Cerebellar nuclear complex (tissue), 1 donor: ENCODE measurements at places on chromosomes 7 and 10.

- no peak for DNase-seq
Observed at GRCh38 chr7:47375121-47375938, 206.6 kb downstream of the TNS3 start.

DNA sequence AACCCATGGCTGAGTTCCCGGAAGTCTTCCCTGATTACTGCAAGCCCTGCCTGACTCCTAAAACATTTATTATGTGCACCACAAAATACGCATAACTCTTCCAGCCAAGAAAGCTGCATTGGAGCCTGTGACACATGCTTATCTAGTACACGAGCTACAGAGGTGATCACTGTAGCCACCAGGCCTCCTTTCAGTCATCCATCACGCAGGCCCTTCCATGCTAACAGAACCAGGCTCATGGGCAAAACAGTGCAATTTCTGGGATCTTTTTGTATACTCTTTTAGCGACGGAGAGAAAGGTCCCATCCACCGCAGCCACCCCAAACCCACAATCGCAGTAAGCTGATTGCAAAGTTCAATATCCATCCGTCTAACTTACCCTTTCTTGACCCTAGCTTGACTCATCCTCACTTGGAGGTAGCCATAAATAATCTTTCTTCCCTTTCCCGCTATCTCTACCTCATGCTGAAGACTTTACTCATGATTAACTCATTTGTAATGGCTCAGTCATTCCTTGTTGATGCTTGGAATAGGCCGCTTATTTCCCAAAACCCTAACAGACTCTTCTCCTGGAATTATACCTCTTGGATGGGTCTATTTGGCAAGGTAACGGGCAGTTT is 1203.5 kb downstream of the TYW1 start:
- DNase-seq, result no peak

DNA sequence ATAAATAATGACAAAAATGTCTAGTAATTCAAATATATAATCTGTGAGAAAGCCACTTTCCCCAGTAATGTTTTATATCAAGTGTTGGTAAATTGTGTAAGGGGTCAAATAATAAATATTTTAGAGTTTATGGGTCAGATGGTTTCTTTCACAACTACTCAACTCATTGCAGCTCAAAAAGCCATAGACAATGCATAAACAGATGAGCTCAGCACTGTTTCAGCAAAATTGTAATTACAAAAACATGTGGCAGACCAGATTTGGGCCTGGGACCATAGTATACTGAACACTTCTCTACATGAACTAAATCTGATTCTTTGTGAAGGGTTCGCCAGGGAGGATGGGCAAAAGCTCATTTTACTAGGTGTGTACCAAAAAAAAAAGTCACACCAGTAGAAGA is 460.8 kb downstream of the NRG3 start:
- no peak for DNase-seq

GRCh38 chr10:71767420-71768035 is 5.8 kb downstream of the VSIR start:
- DNase-seq, result no peak

DNA sequence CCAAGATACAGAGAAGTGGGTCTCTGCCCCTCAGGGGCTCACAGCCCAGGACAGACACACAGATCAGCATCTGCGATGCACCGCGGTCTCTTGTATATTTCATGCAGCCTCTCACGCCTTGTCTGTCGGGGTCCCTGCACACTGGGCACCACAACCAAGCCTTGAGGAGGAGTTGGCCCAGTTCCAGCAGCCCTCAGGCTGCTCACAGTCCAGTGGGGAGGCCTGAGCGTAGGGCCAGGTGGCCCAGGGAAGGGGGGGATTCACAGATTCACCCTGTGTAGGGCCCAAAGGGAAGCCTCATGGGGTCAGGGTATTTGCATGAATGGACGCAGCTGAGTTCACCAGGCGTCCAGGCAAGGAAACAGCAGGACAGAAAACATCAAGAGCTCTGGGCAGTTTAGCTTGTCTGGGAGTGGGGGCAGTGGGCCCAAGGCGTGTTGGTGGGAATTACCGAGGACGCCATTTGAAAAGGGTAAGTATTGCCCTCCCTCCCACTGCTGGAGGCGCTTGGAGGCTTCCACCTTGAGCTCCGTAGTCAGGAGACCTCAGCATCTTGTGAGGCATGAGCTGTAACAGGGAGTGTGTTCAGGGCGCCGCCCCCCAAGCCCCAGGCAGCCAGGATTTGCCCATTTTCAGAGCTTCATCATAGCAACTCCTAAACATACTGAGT is 129.1 kb upstream of the CHST15 start:
- no peak for DNase-seq

GRCh38 chr7:106609416-106609815 is 51.5 kb downstream of the CCDC71L start:
- DNase-seq, result no peak

DNA sequence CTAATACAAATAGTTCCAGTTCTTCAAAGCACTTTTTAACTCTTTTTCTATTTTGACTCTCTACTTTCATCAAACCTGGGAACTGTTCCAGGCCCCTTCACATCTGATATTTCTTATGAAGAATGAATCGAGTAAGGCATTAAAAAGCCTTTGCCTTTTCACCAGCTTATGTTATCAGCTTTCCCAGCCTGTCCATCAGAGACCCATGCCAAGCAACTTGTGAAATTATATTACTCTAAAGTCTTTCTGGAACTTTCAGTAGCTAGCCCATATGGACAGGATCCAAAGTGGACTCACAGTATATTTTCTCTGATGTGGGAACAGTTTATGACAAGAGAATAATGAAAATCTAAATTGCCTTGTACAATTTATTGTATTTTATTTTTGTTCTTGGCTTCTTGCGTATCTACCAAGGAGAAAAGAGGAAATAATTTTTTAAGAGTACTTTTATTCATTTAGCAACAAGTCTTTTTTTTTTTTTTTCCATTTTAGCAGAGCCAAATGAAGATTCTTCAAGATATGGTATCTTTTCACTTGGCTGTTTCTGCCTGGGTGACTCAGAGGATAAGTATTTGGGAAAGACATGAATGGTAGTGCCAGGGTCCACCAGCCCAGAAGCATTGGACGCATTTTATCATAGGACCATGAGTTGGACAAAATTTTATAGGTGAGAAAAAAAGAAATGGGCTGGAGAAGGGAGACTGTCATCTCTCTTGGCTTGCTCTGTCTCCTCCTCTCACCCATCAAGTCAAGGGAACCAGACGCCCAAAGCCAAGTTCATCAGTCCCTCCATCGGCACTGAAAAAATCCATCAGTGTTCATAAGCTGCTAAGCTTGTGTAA is 195.8 kb upstream of the NEBL start:
- DNase-seq, result no peak

DNA sequence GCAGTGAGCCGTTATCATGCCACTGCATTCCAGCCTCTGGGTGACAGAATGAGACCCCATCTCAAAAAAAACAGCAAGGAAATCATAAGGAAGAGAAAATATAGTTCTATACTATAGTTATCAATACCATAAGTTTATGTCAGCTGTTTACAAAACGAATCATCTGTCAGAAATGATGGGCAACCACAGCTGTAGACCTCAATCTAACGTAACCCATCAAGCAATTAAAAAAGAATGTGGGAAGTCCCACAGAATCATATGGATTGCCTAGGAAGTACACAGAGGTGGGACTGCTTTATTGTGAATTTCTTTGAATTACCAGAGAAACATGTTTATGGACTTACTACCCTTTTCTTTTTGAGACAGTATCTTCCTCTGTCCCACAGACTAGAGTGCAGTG is 6.9 kb downstream of the NRBF2 start:
- no peak for DNase-seq

- no peak for DNase-seq
Observed at GRCh38 chr7:113764401-113765035, 154.3 kb downstream of the PPP1R3A start.

DNA sequence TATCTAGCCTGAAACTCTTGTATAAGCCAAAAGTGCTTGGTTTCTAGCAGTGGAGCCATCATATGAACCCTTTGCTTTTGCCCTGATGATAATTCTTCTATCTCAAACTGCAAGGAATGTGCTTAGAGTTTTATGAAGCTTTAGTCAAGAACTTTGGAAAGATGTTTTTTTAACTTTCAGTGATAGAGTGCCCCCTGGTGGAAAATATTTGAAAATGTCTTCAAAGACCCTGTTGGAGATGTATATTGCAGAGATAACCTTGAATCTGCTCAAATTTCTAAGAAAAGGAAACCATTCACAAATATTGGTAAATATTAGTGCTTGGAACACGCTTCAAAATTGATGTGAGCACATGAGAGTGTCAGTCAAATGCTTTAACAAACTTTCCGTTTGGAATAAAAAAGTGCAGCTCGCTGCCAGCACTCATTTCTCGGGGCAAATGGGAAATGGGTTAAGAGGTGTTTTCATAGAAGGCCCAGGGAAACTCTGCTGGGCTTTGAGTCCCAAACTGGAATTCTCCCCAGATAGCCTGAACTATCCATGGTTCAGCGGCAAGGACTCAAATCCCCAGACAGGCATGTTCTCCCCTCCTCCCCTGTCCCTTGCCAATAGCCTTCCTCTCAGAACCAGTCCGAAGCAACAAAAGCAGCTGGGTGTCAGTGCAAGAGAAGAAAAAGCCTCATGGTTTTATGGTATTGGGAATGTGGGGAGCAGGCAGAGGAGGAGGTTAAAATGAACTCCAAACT is 129.3 kb downstream of the MYOF start:
- no peak for DNase-seq

DNA sequence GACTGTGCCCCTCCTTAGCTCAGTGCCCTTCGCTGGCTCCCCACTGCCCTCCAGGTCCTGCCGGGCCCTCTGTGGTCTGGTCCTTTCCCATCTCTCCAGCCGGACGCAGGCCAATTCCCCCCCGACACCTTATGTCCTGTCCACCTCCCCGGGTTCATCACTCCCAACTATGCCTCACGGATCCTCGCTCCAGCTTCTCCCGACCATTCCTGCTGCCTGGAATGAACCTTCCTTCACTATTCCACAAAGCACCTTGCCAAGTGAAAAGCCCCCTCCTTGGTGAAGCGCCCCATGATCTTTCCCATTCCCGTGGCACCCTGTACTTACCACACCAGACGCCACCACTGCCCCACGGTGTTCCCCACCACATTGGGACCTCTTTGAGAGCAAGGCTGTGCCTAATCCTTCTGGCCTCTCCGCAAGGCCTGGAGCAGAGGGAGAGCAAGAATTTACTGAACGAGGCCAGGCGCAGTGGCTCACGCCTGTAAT is 47.2 kb downstream of the TMEM270 start:
- no peak for DNase-seq

GRCh38 chr10:19054289-19054835 is 5.8 kb downstream of the MALRD1 start:
- DNase-seq, result no peak
